ENCODE measurements at places on chromosomes 5 and 9.

DNA sequence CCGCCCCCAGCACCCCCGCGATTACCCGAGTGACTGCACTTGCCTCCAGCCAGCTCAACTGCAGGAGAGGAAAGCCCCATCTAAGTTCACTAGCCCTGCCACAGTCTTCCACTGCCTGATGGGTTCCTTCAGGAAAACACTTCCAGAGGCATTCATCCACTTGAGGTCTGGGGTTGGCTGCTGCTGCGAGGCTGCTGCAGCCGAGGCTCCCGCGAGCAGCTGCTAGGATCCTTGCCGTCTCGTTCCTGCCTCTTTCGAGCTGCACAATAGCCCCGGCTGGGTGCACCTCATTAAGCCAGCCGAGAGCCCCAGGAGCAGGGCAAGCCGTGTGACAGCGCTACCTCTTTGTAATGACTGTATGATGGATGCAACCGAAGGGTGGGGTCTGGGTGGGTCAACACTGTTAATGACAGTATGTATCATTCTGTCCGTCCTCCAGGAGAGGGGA lies 24.2 kb upstream of the ELAVL2 start:
- DNase-seq: no peak

DNA sequence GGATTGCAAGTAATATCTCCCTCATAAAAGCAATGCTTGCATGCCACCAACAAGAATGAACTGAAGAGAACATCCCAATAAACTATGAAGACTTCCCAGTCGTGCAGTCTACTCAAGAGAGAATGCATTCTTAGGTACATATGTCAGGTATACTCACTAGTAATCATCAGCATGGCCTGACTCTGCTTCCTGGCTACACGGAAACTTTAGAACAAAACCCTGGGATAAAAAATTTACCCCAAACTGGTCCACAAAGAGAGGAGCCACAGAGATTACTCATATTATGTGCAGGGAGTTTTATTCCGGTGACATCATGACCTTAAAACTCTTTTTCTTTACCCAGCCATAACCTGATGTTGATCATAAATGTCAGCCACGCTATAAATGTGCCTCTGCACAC lies 57.5 kb upstream of the PAPPA start:
- no peak for DNase-seq

- DNase-seq: no peak
Measured at GRCh38 chr5:152990649-152991048, 499.8 kb upstream of the GRIA1 start.

GRCh38 chr9:93670208-93671019 lies 94.0 kb downstream of the PHF2 start:
- no peak for DNase-seq

GRCh38 chr5:81942746-81943145 lies 29.1 kb upstream of the ATG10 start:
- no peak for DNase-seq

DNA sequence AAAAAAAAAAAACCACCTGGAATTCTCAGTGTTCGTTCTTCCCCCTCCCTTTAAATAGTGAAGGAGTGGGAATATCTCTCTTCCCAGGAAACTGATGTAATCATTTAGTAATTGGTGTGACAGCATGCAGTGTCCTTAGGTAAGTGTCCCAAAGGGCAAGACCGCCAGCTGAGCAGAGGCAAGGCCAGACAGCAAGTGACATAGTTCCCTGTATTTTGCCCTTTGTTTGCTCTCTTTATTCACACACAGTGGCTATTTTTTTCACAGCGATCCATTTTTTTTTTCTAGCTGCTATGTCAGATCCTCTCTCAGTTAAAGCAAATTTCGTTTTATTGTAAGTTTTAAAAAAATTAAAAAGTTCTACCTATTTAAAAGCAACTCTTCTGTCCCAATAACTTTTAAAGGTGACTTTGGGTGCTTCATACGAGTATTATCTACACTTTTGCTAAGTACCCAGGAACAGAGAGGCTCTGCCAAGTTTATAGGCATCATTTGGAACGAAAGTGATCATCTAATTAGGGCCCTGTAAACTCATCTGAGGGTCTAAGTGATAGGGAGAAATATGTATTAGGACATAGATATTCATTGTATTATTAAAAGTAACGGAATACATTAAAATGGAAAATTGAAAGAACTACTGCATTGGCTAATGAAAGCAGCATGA lies 98.2 kb upstream of the ALDH1A1 start:
- DNase-seq: no peak

DNA sequence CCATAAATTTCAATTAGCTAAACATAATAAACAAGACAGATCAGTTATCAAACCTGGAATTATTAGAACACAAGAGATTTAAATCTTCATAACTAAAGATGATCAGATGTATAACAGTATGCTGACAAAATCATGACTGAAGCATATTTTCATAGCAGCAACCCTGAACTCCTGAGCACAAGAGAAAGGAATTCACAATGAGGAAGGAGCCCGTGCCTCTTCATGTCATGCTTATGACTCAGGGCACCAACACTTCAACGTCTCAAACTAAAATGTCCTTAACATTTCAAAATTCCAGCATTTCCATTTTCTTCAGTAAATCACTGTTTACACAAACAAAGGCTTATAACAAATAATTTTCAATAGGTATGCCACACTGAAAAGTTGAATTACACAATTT lies 6.7 kb downstream of the AP3B1 start:
- no peak for DNase-seq

DNA sequence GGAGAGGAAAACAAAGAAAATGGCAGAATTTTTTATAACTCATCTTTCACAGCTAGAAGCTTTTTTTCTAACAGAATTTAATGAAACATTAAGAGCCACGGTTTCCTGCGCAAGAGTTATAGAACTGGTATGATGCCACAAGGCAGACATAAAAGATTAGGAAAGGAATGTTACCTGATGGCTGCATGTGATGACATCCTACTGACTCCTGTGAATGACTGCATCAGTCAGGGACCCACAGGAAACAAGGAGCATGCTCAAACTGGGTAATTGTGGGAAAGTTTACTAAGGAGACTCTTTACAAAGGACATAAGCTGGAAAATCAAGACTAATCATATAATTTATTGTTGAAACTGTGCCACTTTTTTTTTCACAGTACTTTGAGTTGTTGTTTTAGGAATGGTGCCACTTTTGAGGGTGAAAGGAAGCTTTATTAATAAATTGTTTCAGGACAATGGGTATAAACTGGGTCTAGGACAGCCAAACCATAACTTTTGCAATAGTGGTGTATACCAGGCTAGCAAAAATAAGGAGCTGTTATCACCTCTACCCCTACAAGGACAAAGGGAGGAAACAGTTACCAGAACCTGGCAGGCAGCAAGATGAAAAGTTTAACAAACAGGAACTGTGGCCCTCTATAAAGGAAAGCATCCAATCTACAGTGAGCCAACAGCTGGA lies 5.1 kb upstream of the TSLP start:
- no peak for DNase-seq

GRCh38 chr5:137492331-137492730 lies 6.8 kb downstream of the SPOCK1 start:
- DNase-seq: no peak

DNA sequence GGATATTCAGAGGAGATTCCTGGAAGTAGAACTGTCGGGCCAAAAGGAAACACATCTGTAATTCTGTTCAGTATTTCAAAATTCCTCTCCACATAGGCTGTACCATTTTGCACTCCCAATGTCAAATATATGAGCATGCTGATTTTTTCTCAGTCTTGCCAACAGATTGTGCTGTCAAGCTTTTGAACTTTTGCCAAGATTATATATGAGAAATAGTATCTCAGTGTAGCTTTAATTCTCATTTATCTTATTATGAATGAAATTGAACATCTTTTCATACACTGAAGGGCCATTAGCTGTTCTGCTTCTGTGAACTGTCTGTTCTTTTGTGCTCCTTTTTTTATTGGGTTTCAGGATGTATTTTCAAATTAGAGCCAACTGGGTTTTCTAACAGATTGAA lies 907.1 kb downstream of the MAT2B start:
- no peak for DNase-seq

GRCh38 chr5:132662925-132663770 lies 5.2 kb downstream of the IL13 start:
- no peak for DNase-seq

Data from T-helper 9 cell (primary cell).